ENCODE measurements at places on chromosomes 11 and 22.

GRCh38 chr11:65083134-65083833 lies 556 bp downstream of the CDCA5 start:
- no peak for DNase-seq

DNA sequence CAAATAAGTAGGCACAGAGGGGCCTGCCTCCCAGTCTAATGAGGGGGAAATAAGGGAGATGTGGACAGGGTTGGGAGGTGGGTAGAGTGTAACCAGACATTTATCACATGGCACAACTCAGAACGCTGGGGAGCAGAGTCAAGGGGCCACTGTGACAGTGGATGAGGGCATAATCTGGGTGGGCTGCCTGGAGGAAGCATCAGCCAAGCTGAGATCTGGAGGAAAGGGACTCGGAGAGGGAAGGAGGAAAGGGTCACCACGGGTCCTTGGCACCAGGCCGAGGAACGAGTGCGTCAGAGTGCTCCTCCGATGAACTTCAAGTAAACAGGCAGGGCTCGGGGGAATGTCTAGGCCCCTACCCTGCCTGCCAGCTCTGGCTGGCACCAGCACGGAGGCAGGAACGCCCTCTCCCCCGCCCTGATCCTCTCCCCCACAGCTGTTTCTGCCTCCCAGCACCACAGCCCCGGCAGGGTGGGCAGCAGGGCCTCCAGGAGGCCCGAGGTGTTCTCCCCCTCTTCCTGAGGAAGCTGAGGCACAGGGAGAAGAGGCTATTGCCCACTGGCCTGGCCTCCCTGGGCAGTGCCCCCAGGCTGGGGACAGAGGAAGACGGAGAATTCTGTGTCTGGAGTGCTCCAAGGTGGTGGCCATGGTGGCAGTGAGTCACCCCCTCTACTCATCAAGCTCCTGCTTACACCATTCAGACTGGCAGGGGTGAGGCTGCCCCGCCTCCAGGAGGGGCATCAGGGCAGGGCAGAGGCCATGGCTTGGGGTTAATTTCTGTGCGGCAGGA lies 4.2 kb downstream of the ALDH3B1 start:
- no peak for DNase-seq

- no peak for DNase-seq
Measured at GRCh38 chr11:14270690-14271542, 88.1 kb downstream of the RRAS2 start.

- DNase-seq = no peak
Measured at GRCh38 chr11:119366690-119367620, 14.5 kb downstream of the USP2 start.

DNA sequence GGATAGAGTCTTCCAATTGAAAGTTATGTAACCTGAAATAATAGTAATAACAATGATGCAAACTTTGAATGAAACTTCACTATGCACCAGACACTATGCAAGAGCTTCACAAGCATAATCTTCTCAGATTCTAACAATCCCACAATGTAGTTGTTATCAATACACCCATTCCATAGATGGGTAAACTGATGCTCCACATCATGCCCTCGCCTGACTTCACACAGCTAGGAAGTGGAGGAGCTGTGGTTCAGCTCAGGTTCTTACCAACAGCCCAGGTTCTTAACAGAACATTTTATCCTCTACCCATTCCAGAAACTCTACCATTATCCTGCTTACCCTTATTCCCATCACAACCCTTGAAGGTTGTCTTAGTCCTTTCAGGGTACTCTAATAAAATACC lies 50.4 kb upstream of the HMGXB4 start:
- DNase-seq = no peak

- no peak for DNase-seq
Measured at GRCh38 chr11:132987936-132988335, 544.4 kb downstream of the OPCML start.

DNA sequence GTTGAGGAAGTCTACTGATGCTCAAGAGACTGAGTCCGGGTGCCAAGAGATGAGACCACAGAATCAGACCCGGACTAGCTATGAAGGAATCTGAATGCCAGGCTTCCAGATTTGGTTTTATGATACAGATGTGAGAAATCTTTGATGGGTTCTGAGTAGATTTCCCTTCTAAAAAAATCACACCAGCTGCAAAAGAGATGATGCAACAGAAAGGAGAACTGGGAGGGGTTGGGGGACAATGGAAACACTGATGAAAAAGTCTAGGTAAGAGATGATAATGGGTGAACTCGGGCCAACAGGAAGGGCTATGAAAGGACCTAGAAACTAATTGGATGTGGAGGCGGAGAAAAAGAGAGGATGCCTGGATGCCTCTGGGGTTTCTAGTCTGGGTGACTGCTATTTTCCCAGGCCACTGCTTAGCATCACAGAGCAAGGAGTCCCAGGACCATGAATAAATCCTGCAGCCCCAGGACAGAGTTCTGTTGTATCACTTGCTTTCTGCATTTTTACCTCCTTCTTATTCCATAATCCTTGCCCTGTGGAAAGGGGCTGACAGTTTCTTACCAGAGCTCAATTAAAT lies 115.4 kb upstream of the SEZ6L start:
- DNase-seq = no peak

- no peak for DNase-seq
Measured at GRCh38 chr11:76190376-76190775, 15.9 kb downstream of the WNT11 start.

- DNase-seq = no peak
Measured at GRCh38 chr11:17077240-17077519, 287 bp downstream of the RPS13 start.

- no peak for DNase-seq
Measured at GRCh38 chr11:34380696-34381095, 22.9 kb upstream of the ABTB2 start.

- DNase-seq = no peak
Measured at GRCh38 chr22:49270595-49271368, 556.9 kb downstream of the BRD1 start.

DNA sequence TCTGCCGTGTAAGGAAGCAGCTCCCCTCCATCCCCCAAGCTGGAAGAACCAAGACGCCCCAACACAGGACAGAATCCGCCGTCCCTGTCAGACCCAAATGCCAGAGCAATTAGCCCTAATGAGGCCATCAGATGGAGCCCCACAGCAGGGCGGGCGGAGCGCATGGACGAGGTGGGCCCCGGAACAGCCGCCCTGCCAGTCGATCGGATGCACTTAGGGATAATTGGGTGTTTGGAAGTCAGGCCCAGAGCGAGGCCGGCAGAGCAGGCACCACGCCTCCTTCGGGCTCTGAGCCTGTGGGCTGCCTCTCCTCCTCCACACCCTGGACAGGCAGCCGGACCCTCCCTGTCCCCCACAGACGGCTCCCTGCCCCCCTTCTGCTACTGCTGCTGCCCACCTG lies 5.5 kb upstream of the TH start:
- DNase-seq = no peak

- DNase-seq = no peak
Measured at GRCh38 chr11:125454047-125454446, 42.0 kb downstream of the FEZ1 start.

DNA sequence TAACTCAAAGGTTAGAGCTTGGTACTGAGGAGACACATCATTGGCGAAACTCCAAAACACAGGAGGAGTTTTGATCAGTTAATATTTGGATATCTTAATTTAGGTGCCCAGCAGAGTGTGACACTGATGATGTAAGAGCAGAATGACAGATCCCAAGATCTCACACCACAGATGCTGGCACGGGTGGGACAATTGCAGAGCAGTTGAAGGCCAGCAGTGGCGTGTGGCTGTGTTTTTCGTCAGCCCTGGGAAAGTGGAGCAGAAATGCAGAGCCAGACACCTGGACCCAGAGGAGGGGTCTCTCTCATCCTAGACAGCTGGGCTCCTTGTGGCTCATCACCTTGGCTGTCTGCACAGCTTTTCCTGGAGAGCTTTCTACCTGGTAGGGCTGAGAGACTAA lies 59.7 kb upstream of the CTTN start:
- DNase-seq = no peak

DNA sequence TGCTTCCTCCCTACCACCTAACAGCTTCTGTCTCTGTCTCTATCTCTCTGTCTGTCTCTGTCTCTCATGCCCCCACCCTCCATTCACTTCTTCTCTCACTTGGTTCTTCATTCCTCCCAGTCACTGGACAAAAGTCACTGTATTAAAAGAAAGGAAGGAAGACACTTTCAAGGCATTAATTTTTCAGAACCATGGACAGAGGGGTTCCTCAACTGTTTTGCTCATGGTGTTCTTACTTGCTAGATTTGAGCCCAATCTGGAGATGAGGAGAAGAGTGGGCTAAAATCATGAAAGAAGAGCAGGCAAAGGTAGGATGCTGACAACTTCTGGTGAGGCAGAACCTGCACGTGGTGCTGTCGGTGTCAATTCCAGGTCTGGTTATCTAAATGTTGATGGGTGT lies 116.7 kb upstream of the LARGE1 start:
- no peak for DNase-seq

- DNase-seq = no peak
Measured at GRCh38 chr22:38051261-38051660, 5.9 kb upstream of the PICK1 start.

- no peak for DNase-seq
Measured at GRCh38 chr11:65059959-65060824, 1.8 kb upstream of the NAALADL1 start.

DNA sequence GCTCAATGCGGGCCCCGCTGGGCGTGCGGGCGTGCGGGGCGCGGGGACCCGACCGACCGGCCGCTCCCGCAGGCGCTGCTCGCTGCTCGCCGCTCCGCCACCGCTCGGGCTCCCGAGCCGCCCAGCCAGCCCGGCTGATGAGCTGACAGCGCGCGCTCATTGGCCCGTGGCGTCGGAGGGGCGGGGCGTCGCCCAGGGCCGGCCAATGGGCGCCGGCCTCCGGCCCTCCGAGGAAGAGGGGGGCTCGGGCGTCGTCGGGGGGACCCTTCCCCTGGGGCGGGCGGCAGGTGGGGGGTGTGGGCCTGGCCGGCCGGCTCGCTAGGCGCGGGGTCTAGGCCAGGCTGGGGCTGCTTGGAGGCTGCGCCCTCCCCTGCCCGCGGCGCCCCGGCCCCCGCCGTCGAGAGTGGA lies at the start of gene SCUBE1:
SCUBE1 (minus strand) TSS at position 111 of the 408 bp plus-strand sequence. CDS start 111 bp downstream, outside the sequence.
- DNase-seq = peak; percentile 26

DNA sequence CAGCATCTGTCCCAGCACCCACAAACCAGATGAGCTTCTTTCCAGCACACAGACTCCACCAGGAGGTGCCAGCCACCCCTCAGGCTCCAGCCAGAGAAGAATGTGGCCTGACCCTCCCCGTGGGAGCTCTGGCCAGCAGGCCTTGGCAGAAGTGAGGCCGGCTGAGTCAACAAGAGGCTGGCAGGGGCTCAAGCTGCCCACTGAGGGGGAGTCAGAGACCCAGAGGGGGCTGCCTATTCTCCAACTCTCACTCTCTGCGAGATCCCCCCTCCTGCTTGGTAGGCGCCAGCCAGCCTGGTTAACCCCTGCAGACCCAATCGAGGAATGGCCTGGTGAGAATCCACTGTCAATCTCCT lies 10.6 kb upstream of the CDC42EP1 start:
- no peak for DNase-seq

GRCh38 chr11:10049756-10050155 lies 244.3 kb downstream of the SBF2 start:
- no peak for DNase-seq

DNA sequence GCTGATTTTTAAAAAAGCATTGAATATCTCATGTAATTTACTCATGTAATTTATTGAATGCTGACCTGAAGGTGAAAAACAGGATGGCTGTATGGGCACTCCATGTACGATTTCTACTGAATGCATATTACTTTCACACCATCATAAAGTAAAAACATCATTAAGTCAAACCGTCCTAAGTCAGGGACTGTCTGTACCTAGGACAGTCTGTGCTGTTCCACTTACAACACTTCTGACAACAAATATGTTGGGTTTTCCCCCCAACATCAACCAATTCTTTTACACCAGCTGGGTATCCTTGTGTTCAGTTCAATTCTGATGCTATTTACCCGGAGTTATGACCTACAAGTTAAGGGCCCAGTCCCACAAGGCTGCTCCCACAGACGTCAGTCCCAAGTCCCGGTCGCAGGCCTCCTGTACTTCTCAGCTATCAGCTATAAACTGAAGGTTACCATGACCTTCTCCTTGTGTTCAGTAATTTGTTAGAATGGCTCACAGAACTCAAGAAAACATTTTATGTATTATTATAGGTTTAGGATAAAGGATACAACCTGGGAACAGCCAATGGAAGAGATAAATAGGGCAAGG lies 17.0 kb downstream of the UVRAG start:
- no peak for DNase-seq

- DNase-seq = no peak
Measured at GRCh38 chr11:79441461-79441875, 638 bp upstream of the TENM4 start.

DNA sequence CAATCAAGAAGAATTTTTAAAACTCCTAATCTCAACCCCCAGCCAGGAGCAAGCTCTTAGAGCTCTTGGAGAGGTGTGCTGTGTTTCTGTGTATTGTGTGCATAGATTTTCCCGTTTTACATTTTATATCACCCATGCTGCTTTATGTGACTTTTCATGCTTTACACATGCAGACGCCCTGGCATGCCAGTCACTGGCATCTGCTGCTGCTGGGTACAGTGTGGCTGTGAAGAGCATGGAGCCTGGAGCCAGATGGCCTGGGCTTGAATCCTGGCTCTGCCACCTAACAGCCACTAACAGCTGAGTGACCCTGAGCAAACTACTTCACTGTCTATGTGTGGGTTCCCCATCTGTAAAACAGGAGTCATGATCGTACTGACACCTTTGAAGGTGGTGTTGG lies 23.1 kb downstream of the POLR3H start:
- DNase-seq = no peak

DNA sequence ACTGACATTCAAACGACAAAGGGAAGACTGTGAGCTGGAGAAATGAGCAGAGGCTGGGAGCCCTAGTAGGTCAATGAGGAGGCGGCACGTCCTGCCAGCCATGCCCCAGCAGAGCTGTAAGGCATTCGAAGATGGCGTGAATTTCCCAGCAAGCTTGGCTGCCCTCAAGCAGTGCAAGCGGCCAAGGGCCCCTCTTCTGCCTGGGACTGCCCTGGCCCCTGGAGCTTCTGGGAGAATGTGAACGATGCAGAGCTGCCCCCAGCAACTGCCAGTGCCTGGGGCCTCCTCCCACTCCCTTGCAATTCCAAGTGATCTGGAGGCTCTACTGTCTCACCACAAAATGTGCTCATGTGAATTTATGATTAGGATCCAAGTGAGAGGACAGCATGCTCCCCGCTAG lies 4.3 kb downstream of the PPM1F start:
- no peak for DNase-seq

DNA sequence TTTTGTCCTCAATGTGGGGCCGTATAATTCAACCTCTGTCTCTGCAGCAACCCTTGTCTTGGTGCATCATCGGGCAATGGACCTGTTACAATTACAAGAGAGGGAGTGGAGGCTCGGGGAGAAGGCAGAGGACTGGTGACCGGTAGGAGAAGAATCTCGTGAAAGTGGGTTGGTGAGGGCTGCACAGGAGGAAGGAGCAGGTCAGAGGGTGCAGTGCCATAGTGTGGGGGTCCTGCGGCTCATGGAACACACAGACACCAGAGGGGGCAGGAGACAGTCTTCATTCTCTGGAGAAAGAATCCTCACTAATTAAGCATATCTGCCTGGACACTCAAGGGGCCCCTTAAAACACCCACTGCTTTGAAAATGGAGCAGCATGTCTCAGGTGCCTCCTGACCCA lies 174.7 kb upstream of the B3GAT1 start:
- DNase-seq = no peak

Measured in activated T-helper 1 cell treated with anti-CD3 and anti-CD28 coated beads, Interleukin-2, amount 50 U/mL, for 16 hours (primary cell).